Neural cell (in vitro differentiated cells): ENCODE measurements at places on chromosomes 6 and 20. TPM values are rescaled to one million over a fixed set of nuclear protein-coding genes. Genes with fewer than 3 reads are reported as not detected.

FRS3 gene
- 14.7 and 15.7 TPM in 2 replicates for polyA plus RNA-seq

PKIB gene
- polyA plus RNA-seq = 22.8 and 26.2 TPM in 2 replicates

SSR1 gene
- 40.0 and 53.0 TPM in 2 replicates for polyA plus RNA-seq

TBC1D22B gene
- 9.9 and 10.6 TPM in 2 replicates for polyA plus RNA-seq

KAT14 gene
- polyA plus RNA-seq = 19.3 and 29.2 TPM in 2 replicates

TP53TG5 gene
- polyA plus RNA-seq = not detected in 2 replicates

GPRC6A gene
- not detected in 2 replicates for polyA plus RNA-seq

TGM2 gene
- not detected in 2 replicates for polyA plus RNA-seq

BEND3 gene
- 5.7 and 6.0 TPM in 2 replicates for polyA plus RNA-seq

HS3ST5 gene
- not detected in 2 replicates for polyA plus RNA-seq

DBNDD2 gene
- polyA plus RNA-seq = 9.1 and 18.4 TPM in 2 replicates

HLA-A gene
- 47.6 and 58.7 TPM in 2 replicates for polyA plus RNA-seq

PCMT1 gene
- 384 and 400 TPM in 2 replicates for polyA plus RNA-seq
